Fibroblast of lung (primary cell): ENCODE measurements at places on chromosomes 3 and 15. TPM values are rescaled to one million over a fixed set of nuclear protein-coding genes. Genes with fewer than 3 reads are reported as not detected.

DNA sequence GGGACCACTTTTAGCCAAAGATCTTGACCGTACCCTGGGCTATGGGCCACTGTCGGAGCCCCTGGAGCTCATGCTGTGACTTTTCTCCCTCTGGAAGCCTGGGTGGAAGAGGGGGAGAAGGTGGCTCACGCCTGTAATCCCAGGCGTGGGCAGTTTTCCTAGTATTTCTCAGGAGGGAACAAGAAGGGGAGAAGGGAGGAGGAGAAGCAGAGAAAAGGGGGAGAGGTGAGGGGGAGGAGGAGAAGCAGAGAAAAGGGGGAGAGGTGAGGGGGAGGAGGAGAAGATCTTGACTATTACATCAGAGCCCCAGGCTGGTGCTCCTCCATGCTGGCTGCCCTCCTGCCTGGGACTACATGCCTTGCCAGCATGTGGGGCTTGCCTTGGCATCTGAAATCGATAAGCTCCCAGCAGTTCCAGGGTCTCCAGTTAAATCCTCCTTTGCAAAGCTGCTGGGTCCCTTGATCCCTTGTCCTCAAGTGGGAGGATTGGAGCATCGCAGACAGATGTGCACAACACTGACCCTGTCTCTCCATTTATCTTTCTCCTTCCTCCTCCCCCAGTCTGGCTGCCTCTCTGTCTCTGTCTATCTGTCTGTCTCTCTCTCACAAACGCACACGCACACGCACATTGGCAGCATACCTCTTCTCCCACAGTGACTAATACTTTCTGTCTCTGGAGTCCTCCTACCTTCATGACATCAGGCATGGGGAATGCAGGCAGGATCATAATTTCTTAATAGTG is 41.6 kb downstream of the MRAS start:
- peak; percentile 98 for DNase-seq

- no peak for DNase-seq
Measured at GRCh38 chr15:59904450-59905135, 99.5 kb upstream of the FOXB1 start.

GRCh38 chr3:61591300-61591699 is 29.9 kb downstream of the PTPRG start:
- no peak for DNase-seq

DNA sequence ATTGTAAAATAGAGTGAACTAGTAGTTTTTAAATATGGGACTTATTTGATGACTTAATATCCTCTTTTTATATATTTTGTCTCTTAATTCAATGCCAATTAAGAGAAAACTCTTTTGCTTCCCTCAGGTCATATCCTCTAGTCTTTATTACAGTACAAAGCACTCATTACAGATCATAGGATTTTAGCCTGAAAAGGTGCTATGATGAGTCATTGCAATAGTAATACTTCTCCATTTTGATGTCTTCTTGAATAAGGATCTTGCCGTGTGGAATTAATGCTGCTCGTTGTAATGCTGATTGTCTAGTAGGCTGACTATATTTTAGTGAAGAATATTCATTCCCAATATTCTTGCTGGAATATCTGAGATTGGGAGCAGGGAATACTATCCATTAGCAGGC is 612.2 kb upstream of the GOLIM4 start:
- DNase-seq, result no peak

DNA sequence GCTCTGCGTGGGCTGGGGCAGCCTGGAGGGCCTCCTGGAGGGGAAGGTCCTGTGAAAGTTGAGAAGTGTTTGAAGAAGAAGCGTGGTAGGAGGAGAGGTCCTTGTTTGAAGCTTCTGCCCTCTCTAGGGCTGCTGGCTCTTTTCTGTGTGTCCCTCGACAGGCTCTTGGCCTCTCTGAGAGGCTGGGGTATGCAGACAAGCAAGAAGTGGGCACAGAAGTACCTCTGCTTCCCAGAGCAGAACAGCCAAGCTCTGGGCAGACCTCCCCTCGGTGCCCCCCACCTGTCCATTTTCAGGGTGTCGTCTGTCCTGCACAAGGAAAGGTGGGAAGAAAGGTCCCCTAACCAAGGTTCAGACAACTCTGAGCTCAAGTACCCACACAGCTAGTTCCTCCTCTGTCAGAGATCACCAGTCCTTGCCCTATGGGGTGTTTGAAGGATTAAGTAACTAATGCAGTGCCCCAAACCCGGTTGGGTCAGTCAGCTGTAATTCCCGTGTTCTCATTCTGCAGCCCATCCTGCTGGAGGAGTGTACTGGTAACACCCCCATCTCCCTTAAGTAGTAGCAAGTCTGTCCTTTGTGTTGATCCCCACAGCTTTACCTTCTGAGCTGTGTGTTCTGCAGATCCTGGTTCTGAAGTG is 6.3 kb downstream of the CSK start:
- no peak for DNase-seq

GRCh38 chr3:135047061-135047460 is 252.0 kb downstream of the EPHB1 start:
- DNase-seq, result no peak

DNA sequence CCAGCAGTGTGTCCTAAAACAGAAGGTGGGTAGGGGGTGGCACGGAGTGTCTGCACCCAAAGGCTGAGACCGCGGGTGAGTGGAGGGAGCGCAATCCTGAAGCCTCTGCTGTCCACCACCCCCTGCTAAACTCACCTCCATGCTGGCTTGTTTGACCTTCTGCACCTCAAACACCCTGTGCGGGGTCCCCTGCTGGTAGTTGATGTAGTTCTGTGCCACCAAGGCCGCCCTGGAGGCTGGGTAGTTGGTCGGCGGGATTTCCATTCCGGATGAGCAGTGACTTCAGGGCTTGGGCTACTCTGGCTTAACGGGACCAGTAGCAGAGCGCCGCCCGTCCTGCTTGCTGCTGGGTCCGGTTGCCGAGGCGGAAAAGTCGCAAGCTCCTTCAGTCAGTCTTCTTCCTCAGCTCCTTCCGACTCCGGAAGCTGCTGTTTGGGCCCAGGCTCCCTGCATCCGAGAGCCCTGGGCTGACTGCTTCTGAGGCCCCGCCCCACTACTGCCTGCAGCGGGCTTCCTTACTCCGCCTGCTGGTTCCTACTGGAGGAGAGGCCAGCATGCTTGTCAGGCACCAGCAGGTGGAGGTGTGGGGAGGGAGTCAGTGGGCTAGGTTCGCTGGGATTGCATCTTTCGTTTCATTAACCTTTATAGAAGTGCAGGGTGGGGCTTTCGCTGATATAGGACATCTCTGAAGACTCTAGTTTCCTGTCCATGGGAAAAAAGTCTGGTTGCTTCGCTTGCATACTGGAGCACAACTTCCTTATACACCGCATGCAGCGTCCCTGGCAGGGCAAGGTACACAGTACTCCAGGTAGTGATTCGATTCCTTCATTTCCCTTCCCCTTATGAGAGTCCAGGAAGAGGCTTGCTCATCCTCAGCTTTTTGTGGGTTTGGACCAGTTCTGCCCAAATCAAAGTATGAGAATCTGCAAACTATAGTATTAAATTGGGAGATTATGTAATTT is at the start of gene LXN:
TSS of gene LXN (minus strand) at position 434 of the 962 bp plus-strand sequence. CDS start at position 264, 170 bp downstream.
- peak; percentile 86 for DNase-seq

DNA sequence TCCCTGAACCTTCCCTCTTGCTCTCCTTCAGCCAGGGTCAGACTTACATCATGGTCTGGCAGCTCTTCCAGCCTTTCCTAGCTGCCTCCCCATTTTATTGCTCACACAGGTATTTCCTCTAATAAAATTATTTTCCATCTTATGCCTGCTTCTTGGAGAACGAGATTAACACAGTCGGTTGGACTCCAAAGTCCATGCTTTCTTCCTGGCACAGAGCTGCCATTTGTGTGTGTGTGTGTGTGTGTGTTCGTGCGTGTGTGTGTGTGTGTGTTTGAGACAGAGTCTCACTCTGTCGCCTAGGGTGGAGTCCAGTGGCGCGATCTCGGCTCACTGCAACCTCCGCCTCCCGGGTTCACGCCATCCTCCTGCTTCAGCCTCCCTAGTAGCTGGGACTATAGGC is 15.5 kb downstream of the FSD2 start:
- no peak for DNase-seq

- peak; percentile 62 for DNase-seq
Measured at GRCh38 chr3:105195260-105195659, 171.4 kb upstream of the ALCAM start.

- peak; percentile 26 for DNase-seq
Measured at GRCh38 chr3:46960081-46960701, 16.4 kb downstream of the CCDC12 start.

- DNase-seq, result no peak
Measured at GRCh38 chr3:151818361-151818760, 4.4 kb downstream of the AADAC start.

GRCh38 chr3:176490357-176490756 is 706.9 kb downstream of the TBL1XR1 start:
- no peak for DNase-seq

DNA sequence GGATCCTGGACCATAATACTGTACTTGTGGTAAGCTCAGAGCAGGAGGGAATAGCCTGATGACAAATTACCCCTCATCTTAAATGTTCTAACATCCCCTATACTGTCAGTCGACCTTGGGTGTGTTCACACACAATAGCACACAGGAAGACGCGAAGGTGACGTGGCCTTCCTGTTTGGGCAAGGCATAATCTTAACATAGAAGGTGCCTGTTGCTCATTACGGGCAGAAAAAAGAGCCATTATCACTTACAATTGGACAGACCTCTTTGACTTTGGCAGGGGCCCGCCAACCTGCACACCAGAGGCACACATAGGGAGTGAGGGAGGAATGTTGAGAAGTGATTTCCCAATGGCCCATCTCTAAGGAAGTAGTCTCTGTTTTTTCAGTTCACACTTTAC is 144.2 kb downstream of the ANO10 start:
- no peak for DNase-seq

DNA sequence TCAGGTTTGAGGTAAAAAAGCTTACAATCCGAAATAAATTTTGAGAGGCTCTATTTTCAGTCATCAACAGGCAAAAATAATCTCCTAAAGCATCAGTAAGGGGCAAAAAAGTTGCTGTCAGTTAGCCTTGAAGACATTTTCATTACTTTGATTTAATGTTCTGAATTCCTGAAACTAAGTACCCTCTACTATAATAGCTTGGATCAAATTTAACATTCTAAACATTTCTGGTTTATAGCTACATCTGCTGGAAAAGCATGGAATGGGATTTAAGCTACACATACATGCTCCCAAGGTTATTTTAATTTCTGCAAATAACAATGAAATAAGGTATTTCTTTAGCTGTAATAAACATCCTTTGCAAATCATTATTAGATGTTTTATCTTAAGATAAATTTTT is 245.4 kb downstream of the ULK4 start:
- DNase-seq, result peak; percentile 62

DNA sequence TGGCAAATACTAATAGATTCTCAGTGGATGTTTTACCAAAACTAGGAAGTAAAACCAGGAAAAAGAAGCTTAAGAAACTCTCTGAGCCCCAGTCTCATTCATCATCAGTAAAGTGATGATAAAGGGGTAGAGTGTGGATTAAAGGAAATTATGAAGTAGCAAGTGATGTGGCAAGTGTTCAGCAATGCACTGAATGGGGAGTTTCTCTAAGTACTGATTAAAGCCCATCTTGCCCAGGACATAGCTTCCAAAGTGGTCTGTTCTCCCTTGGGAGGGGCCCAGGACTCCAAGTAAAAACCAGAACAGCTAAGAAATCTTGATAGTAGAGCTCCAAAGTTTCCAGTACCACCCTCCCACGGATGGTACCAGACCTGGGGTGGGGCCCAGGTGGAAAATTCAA is 137.3 kb downstream of the WNT5A start:
- DNase-seq, result no peak

GRCh38 chr3:26273196-26273595 is 349.4 kb upstream of the LRRC3B start:
- no peak for DNase-seq

- DNase-seq, result peak; percentile 16
Measured at GRCh38 chr3:175716446-175716845, 857.3 kb downstream of the NAALADL2 start.

DNA sequence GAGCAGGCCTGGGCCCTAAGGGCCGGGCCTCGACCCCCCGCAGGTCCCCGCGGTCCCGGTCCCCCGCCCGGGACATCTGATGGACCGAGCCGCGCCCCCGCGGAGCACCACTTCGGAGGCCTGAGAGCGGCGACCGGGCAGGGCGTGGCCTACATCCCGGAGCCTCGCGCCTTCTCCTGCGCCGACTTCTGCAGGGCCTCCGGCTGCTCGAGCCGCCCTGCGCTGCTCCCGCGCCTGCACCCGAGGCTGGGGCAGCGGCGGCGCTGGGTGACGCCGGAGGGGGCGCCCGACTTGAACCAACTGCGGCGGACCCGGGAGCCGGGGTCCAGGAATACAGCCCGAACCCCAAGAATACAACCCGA is 14.9 kb upstream of the GP9 start:
- DNase-seq, result no peak

DNA sequence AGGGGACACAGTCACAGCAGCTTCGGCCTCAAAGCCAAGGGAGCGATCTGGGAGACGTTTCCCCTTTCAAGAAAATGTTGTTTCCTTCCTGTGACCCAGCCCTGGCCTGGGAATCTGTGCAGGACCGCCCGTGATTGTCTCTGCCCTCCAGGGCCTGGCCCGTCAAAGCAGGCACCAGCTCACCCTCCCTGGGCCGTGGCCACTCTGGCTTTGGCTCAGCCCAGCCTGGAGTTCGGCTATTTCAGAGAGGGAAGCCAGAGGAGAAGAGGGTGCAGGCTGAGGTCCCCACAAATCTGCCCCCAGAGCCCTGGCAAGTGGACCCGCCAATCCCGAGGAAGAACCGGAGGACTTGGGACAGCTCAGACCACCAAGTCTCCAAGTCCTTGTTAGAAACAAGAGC is 12.7 kb downstream of the GATA2 start:
- no peak for DNase-seq

GRCh38 chr3:15171096-15171495 is 35.0 kb upstream of the CAPN7 start:
- no peak for DNase-seq

- peak; percentile 29 for DNase-seq
Measured at GRCh38 chr15:60444289-60444912, 34.5 kb downstream of the ICE2 start.

DNA sequence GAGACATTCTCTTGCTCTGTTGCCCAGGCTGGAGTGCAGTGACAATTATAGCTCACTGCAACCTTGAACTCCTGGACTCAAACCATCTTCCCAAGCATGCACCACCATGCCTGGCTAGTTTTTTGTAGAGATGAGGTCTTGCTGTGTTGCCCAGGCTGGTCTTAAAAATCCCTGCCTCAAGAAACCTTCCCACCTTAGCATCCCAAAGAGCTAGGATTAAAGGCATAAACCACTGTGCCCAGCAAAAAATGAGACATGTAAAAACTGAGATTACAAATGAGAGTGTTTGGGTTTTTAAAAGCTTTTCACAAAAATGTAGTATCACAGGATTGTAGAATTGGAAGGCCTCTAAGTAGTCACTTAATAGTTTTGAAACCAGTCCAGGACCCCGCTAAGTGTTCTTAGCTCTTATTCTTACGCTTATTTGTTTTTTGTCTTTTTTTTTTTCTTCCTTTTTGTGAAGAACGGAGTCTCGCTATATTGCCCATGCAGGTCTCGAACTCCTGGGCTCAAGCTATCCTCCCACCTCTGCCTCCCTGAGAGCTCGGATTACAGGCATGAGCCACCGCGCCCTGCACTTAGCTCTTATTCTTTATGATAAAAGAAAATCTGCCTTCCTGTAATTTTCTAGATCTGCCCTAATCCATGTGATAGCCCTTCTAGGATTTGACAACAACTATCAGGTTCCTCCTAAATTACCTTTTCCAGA is 31.5 kb downstream of the KLHL18 start:
- no peak for DNase-seq

Gene IQCH
- polyA plus RNA-seq, result 1.3 and 1.7 TPM in 2 replicates

Gene MOBP
- not detected in 2 replicates for polyA plus RNA-seq

Gene SHC4
- 0.75 and 0.94 TPM in 2 replicates for polyA plus RNA-seq

Gene KBTBD12
- polyA plus RNA-seq, result not detected in 2 replicates

Gene RLBP1
- not detected in 2 replicates for polyA plus RNA-seq

Gene PLA2G4E
- polyA plus RNA-seq, result not detected in 2 replicates

Gene GPR15
- not detected in 2 replicates for polyA plus RNA-seq

Gene C3orf20
- not detected in 2 replicates for polyA plus RNA-seq
